ENCODE measurements at places on chromosomes 5 and 9.

- DNase-seq, result peak; percentile 7
These were observed 84.8 kb upstream of the PAM start for GRCh38 chr5:102670224-102670836.

DNA sequence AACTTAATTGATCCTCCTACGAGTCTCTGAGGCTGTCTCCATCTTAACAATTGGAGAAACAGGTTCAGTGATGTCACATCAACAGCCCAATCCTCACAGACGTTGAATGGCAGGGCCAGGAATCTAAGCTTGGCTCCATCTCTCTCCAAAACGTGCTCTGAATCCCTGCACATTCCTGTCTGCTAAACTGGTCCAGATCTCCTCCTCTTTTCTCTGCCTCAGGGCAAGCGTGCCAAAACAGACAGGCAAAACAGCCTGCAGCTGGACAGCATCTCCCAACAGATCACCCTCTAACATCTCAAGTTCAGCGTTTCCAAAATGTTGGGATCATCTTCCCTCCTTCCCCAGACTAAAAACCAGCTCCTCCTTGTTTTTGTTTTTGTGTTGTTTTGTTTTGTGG lies 6.6 kb downstream of the FBP1 start:
- no peak for DNase-seq

DNA sequence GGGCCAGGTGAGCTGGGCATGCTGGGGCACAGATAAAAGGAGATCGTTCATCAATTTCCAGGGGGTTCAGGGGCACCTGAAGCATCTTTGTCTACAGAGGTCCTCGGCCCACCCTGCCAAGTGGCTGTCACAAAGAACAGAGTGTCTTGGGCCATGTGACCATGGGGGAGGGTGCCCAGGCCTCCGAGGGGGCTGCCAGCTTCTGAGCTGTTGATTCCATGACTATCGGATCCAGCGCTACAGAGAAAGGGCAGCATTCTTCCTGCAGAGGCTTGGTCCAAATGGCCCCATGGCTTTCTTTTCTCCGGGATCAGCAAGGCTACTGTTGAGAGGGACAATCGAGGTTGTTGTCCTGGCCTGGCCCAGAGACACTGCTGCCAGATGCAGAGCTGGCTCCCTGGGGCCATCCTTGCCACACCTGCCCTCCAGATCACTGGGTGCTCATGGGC lies 289.2 kb downstream of the ZSWIM6 start:
- DNase-seq, result no peak

DNA sequence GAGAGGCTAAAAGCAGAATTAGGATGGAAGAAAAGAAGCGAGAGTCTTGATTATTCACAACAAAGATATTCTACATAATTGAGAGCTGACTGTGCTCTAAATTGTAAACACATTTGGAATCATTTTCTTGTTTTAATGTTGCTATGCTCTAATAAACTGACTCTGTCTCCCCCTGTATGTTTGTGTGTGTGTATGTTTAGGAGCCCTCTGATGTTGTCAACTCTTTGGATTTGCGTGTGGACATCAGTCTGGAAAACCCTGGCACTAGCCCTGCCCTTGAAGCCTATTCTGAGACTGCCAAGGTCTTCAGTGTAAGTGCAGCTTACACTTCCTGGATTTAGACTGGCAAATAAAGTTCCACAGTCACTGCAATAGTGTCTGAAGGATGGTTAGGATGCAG lies 37.8 kb downstream of the MOCS2 start:
- DNase-seq, result no peak

- DNase-seq, result no peak
These were observed 375.6 kb upstream of the CLINT1 start for GRCh38 chr5:158234323-158235158.

GRCh38 chr9:135307300-135307699 lies 172.3 kb upstream of the PPP1R26 start:
- DNase-seq, result no peak

DNA sequence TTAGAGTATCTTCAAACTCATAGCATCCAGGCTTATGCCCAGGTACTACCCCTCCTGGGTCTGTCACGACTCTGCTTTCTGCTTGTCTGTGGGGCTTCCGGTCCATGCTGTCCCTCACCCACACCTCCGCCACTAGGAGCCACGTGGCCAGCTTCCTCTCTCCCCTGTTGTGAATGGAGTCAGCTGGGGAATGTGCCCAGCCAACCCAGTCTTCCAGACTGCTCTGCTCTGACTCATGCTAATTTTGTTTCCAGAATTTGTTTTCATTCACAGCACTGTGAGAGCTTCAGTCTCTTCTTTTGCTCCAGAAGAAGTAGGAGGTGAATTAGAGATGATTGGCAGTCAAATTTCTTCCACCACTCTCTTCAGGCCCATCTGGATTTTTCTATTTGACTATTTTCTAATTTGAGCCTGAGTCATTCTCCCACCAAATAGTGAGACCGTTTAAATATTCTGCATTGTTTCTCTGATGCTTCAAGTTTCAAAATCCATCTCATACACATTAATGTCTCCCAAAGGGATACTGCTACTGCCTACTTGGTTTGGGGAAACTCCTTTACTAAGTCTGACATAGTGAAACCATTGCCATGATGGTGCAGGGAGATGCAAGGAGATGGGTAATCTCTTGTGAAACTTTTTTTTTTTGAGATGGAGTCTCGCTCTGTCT lies 424.1 kb upstream of the KIF2A start:
- DNase-seq, result no peak
